Activated CD8-positive, alpha-beta T cell treated with anti-CD3 and anti-CD28 coated beads for 36 hours (primary cell): ENCODE measurements at places on chromosomes 5 and 9.

GRCh38 chr5:43171451-43171850, 20.6 kb upstream of the NIM1K start:
- DNase-seq, result no peak

DNA sequence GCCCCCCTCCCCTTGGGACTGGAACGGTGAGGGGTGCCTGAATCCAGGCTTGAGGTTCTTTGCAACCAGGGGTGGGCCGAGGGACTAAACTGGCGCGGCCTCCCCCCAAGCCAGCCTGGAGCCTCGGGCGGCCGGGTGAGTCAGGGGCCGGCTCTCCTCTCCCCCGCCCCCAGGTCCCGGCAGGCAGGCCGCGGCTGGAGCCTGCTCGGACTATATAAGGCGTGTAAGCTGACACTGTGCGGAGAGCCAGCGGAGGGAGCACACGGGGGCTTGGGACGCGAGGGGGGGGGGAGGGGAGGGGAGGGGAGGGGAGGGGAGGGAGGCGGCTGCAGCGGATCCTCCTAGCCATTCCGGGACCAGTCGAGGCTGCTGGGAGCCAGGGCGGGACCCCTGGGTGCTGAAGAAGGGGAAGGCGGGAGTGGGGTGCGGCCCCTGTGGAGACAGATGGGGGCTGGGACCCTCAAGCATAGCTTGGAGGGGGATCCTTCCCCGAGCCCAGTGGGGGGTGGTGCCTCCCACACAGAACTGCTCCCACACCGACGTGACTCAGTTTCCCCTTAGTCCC, 595 bp downstream of the PDLIM7 start:
- DNase-seq, result peak; percentile 50

- DNase-seq, result no peak
These were observed at the start of gene PDLIM4 for GRCh38 chr5:132257131-132258101. PDLIM4 (plus strand) TSS chr5:132257696; CDS start chr5:132257735, 39 bp downstream.

GRCh38 chr5:106459541-106459940, 1211.2 kb downstream of the EFNA5 start:
- no peak for DNase-seq

DNA sequence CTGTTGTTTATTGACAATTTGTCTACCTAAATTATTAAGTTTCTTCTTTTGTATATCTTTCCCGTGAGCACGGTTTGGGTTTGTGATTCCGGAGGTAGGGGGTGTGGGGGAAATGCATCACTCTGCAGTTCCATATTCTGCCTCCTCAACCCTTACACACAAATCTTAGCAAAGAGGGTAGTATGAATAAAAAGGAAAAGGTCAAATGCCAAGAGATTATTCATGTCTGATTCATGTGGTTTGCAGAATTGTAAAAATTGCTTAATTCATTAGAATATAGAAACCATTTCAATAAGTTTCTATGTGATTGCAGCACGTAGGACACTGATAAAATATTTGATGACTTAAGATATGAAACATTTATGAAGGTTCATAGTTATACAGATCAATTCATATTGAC, 601.9 kb downstream of the SEMA5A start:
- DNase-seq, result no peak

GRCh38 chr5:58737671-58738070, 154.8 kb downstream of the RAB3C start:
- no peak for DNase-seq

- peak; percentile 80 for DNase-seq
These were observed 5.3 kb upstream of the TJP2 start for GRCh38 chr9:69168709-69169217.

DNA sequence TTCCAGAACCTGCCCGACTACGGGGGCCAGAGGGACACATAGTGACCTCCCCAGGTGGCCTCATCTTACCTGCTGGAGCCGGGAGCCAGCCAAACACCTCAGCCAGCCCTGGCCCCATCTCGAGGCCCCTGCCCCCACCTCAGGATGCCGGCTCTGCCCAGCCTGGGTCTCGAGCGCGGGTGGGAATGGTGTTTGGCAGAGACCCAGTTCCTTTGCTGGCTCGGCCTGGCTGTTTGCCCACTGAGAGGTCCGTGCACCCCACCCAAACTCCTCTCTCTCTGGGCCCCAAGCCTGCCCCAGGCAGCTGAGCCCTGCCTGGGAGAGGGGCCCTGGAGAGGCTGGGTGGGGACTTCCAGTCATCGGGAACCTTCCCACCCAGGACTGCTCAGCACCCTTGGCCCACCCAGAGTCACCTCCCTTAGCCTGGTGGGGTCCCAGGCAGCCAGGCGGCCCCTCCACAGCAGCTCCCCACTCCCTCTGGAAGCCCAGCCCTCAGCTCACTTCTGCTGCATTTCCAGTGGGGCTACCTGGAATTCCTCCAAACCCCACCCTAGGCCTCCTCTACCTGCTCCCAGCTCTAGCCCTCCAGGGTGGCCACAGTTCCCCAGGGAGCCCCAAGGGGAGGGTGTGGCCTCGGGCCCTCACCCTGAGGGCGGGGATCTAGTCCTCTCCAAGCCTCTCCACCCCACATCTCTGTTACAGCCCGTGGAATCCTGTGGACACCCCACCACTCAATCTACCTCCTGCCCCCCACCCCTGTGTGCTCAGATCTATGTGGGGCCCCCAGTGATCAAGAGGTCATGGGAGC, 42.4 kb upstream of the UBAC1 start:
- DNase-seq, result no peak

DNA sequence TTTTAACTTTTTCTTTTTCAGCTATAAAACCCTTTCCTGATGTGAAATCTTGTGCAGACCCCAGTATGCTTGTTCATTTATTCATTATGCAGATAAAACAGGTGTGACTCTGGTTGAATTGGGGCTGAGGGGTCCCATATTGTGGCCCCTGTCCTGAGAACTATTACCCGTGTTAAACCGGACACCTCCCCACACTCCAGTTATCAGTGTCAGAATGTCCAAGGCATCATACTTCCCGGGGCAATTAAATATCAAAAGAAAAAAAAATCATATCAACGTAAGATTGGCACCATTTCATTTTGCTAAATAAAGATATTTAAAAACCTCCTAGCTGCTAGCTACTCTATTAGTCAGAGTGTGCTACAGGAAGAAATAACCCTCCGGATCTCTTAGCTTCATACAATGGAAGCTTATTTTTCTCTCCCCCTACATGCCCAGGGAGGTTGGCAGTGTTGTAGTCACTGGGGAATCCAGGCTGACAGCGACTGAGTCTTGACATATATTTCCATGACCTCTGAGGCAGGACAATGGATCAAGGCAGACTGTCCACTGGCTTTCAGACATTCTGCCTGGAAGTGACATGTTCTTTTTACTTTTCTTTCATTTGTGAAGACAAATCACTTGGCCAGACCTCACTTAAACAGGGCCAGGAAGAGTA, 170.0 kb downstream of the SEC61B start:
- no peak for DNase-seq

DNA sequence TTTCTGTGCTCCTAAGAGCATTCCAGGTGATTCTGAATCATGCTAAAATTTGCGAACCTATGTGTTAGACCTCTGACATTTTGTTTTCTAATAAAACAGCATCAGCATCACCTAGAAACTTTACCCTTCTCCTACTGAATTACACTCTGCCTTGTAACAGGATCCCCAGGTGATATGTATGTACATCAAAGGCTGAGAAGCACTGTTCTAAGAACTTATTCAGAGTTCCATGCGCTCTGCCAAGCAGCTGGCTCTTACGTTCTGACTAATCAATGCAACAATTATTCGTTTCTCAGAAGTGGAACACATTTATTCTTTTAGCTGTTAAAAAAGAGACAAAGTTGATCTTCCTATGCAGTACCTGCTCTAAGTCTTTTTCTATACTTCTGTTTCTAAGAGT, 228.6 kb downstream of the SLF1 start:
- DNase-seq, result peak; percentile 8

GRCh38 chr5:96957254-96958049, 21.6 kb downstream of the LNPEP start:
- DNase-seq, result peak; percentile 80

GRCh38 chr5:39947657-39948056, 522.9 kb upstream of the DAB2 start:
- DNase-seq, result no peak

DNA sequence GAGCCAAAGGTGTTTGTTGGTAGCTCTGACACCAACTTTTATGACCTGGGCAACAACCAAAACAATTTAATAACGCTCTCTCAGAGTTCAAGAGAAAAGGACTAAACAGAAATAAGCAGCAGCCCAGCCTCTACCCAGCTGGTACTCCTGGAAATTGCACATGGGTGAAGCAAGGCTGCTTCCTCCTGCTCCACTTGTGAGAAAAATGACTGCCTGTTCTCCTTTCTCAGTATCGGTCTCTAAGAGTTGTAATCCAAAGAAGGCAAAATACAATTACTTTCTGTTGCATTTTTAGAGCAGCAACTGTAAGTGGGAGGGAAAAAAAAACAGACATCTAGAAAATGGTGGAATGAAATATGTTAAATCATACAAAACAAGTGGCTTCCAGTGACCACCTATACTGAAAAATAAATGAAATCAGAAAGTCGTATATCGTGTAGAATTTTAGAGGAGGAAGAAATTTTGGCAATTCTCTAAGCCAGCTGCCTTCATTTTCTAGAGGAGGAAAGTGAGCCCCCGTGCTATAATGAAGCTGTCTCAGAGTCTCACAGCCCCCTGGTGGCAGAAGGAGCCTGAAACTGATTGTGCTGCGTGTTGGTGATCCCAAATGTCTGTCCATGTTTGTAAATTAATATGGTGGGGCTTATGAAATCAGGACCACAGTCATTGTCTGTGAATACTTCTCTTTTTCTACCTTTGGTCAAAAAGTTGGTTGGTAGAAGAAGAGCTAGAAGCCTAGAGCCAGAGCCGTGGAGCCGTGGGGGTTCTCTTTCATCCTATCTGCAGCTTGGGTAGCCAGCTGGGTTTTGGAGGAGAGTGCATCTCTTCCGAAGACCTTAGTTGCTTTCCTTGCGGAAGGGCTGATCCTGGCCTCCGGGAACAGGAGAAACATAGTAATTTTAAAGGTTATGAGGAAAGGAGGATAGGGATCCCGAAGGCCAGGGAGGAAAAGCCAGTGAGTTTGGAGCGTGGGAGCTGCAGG, 139.9 kb downstream of the PIP5K1B start:
- peak; percentile 59 for DNase-seq

GRCh38 chr9:83041771-83042170, 21.2 kb downstream of the RASEF start:
- DNase-seq, result no peak

DNA sequence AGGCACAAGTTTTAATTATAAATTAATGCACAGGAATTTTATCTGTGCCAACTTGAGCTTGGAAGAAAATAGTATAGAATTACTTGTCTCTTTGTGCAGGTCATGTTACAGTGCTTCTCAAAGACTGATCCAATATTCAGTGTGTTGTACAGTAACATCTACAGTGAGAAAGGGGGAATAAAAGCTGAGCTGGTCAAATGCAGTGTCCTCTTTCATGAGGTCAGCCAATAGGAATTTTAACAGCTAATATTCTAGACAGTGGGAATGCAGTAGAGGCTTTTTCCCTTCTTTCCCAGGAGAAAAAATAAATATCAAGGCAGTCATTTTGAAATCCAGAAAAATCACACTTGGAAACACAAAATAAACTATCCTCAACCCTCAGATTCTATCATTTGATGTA, 95.7 kb upstream of the ITGA1 start:
- no peak for DNase-seq
